CD4-positive, alpha-beta T cell treated with Interleukin-15 for 4 hours (primary cell): ENCODE measurements at places on chromosomes 7 and 10.

- DNase-seq = no peak
These were observed 89.4 kb downstream of the TBXAS1 start for GRCh38 chr7:139918480-139918879.

DNA sequence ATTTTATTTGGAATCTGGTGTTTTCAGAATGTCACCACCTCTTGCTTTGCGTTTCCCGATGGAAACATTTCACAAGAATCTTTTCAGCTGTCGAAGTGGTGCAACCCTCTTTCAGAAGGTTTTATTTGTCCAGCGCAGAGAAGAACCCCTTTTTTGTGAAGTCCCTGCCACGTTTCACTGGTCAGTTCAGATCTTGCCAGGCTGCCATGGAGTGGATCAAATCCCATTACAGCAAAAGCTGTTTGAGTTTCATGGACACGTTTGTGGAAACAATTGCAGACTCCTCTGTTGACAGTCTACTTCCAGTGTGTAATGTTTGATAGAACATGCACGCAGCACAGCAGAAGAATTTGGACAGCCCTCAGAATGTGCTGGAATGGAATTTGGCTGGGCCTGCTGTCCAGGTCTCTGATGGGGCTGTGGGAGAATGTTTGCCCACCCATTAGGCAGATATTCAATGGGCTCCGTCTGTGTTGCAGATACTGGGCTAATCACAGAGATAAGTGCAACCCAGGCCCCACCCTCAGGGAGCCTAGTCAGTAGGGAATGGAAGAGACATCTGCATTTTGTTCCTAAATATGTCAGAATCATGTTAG lies 143.2 kb downstream of the GRK5 start:
- DNase-seq = no peak

GRCh38 chr7:154899862-154900261 lies 103.1 kb downstream of the PAXIP1 start:
- DNase-seq = no peak

GRCh38 chr7:135525426-135525825 lies 15.5 kb upstream of the CNOT4 start:
- no peak for DNase-seq

DNA sequence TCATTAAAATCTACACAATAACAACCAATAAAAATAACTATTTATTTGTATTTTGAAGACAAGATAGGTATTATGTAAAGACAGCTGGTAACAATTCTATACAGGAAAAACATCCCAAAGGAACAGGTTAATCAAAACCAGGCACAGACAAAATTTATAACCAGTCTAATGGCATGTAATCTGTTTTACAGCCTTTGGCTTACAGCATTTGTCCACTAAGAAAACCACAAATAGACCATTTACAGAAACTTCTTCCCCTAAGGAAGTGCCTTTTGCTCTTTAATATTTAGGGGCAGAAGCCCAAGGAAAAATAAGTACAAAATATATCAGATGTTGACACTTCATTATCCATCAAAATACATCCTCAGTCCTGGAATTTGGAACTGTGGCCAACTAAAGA lies 65.0 kb downstream of the SVIL start:
- no peak for DNase-seq

GRCh38 chr7:136741941-136742340 lies 126.5 kb upstream of the CHRM2 start:
- DNase-seq = no peak

DNA sequence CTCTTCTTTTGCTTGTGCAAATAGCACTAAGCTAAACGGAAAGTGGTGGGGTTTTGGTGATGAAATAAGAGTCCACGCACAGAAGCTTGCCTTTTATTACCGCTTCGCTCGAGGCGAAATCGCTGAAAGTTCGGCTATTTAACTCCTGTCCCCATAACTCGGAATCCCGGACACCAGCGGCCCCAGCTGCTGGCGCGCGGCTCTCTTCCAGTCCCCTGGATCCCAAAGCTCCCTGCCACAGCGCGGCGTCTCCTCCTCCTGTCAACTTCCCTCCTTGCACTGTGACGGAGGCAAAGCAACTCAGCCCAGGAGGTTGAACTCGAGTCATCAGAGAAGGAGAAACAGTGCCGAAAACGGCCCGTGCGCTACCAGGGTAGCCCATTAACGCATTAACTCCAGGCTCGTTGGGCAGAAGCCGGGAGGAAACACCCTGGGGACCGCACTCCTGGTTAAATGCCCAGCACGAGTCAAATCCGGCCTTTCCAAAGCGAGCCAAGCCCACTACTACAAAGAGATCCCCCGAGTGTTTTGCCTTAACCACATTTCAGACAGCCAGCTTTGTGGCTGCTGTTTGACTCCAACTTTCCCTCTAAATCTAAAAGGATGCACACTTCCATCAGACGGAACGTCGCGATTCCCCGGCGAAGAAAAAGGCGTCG lies 1.3 kb downstream of the SEMA3D start:
- DNase-seq = no peak

GRCh38 chr10:94200146-94200837 lies 162.4 kb downstream of the NOC3L start:
- DNase-seq = no peak

GRCh38 chr7:114412548-114412947 lies 2.1 kb upstream of the FOXP2 start:
- DNase-seq = no peak

- no peak for DNase-seq
These were observed 91.5 kb downstream of the PRPF18 start for GRCh38 chr10:13678101-13678843.

GRCh38 chr10:119872610-119872859 lies at the start of gene MCMBP:
TSS of gene MCMBP (minus strand) at chr10:119872843. CDS start at chr10:119872584, 259 bp downstream.
- DNase-seq = no peak

GRCh38 chr7:151120896-151121295 lies 34.6 kb downstream of the AGAP3 start:
- no peak for DNase-seq

DNA sequence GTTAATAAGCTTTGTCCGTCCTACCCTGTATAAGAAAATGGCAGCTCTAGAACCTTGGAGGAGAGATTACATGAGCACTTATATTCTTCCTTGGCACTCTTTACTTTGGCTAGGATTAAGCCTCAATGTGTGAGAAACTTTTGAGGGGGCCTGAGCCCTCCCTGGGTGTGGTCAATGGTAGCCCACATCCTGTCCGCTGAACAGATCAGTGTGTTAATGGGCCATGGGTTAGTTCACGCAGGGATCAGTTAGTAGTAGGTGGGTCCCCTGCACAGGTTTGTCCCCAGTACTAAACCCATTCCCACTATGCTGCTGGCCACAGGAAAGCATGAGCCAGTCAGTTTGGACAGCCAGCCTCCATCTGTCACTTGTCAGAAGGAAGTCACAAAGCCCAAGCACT lies 20.2 kb upstream of the IKZF1 start:
- no peak for DNase-seq

DNA sequence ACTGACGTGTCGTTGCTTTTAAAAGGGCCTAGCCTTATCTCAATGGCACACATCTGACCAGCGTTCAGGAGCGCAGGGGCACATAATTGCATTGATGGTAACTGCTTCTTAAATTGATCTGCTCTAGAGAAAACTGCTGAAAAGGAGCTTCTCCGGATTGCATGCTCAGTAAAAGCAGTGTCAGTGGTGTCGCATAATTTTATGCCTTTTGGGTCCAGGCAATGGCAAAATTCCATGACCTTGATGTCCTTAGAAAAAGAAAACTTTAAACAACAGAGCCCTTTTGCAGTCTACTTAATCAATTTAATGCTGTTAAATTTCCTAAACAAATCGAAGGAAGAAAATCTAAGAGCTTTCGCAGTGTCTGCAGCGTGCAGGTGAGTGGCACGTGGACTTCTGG lies 75.7 kb downstream of the PTPRE start:
- no peak for DNase-seq

DNA sequence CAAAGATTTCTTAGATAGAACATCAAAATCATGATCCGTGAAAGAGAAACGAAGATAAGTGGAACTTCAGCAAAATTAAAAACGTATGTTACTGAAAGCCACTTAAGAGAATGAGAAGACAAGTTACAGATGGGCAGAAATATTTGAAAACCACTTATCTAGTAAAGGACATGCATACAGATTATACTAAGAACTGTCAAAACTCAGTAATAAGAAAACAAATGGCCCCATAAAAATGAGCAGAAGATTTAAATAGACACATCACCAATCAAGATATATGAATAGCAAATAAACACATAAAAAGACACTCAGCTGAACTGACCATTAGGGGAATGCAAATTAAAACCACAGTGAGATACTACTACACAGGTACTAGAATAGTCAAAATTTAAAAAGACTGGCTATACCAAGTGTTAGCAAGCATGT lies 343.7 kb downstream of the PTEN start:
- no peak for DNase-seq

GRCh38 chr7:144384071-144384470 lies 19.4 kb downstream of the NOBOX start:
- no peak for DNase-seq

GRCh38 chr10:6537770-6538169 lies 42.3 kb downstream of the PRKCQ start:
- DNase-seq = no peak

DNA sequence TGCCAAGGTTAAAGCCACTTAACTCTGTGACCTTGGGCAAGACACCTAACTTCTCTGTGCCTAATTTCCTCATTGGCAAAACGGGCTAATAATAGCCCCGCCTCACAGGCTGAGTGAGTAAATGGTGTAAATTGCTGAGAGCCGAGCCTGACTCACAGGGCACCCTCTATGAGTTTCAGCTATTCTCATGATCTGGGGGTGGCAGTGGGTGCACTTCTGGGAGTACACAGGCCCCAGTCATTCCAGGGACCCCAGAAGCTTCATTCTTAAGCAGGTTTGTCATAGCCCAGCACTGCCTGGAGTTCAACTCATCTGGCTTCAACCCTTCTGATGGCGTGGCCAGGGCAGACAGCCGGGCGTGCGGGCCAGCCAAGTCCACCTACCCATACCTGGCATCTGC lies 137.2 kb downstream of the GRID1 start:
- no peak for DNase-seq

DNA sequence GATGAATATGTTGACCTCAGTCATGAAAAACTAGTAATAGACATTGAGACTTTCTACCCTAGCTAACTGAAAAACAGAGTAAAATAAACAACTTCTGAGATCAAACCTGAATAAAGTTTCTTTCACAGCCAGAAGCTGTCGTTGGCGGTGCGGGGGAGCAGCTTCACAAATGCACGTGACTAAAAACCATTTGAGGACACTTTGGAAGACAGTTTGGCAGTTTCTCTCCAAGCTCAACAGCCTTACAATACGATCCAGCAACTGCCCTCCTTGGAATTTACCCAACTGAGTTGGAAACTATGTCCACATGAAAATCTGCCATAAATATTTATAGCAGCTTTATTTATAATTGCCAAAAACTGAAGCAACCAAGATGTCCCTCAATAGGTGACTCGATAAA lies 63.1 kb downstream of the CYTH3 start:
- no peak for DNase-seq

- DNase-seq = no peak
These were observed 472.9 kb upstream of the PCDH15 start for GRCh38 chr10:55273946-55274345.

GRCh38 chr7:75599244-75599781 lies 107.2 kb downstream of the SPDYE5 start:
- DNase-seq = no peak

GRCh38 chr10:84565881-84566582 lies 237.6 kb downstream of the CCSER2 start:
- DNase-seq = no peak

DNA sequence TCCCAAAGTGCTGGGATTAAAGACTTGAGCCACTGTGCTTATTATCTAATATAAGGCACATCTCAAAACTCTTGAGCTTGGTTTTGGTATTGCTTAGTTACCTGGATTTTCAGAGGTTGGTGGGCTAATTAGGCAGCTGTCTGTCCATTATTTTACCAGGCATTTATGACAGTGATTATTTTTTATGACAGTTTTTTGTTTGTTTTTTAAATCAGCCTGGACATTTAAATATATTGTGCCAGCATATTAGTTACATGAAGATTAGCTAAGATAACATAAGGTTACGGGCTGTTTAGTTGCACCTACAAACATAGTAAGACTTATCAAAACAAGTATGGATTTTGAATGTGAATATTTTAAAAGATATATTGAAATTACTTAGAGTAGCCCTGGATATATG lies 2.6 kb upstream of the ZRANB1 start:
- DNase-seq = no peak

GRCh38 chr10:114940735-114941134 lies 2.7 kb downstream of the TRUB1 start:
- DNase-seq = no peak

GRCh38 chr7:31186202-31186601 lies 134.1 kb downstream of the ADCYAP1R1 start:
- DNase-seq = no peak

- DNase-seq = no peak
These were observed 27.6 kb downstream of the MKRN1 start for GRCh38 chr7:140451716-140452115.

DNA sequence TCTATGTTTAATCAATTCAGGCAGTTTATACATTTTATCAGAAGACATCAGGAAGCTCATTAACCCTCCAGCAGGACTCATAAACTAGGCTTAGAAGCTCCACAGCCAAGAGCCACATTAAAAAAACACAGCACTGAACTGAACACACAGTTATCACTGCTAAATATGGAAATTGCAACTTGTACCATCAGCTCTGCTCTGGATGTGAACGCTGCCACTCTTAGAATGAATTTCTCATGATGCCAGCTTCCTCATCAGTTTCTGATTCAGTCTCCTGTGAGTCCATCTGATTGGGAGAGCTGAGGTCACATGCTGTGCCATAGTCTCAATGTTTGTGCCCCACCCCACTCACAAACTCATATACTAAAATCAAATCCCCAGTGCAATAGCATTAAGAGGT lies 17.1 kb upstream of the ING3 start:
- no peak for DNase-seq

DNA sequence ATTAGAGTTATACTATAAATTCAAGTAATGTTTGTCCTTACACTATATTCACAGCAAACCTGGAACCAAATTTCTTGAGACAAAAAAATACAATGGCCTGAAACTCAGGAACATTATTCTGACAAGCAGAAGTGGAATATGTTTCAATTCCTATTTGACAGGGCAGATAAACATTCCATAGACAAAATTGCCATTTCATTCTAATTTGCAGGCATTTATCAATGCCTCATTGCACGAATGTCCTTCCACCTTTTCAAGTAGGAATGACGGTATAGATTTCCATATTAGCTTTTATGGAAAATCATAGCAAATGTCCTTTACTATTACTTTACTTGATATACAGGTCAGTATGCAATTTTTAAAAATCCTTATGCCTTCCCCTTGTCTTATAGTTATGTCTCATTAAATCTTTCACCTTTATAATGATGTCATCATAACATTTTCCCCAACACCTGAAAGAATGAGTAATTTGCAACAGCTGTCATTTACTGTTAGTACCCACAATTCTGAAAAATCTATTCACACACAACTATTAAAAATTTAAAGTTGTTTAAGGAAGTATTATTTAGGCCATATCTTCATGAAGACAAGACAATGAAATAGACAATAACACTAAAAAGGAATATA lies 299.7 kb upstream of the SEMA3C start:
- no peak for DNase-seq

DNA sequence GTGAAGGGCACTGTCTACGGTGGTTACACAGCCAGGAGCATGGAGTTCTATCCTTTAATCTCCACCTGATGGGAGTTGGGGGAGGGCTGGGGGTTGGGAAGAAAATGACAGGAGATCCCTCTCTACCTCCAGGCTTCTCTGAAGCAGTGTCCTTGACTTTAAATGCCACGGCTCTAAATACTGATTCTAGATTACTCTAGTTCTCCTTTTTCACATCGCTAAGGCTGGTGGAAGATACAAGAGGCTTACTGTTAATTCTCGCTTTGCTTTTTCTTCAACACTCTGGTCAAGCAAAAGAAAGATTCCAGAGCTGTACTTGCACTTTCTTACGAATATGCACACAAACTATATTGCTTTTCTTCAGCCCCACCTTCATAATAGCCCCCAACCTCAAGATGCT lies 30.5 kb downstream of the ARL3 start:
- DNase-seq = no peak
